Umbilical cord (tissue), 2 donors: ENCODE measurements at places on chromosomes 4 and X.

GRCh38 chrX:49988143-49988542, 65.7 kb downstream of the CLCN5 start:
- DNase-seq: peak; percentile 26

- DNase-seq: no peak
Measured at GRCh38 chr4:150501009-150501727, 80.8 kb upstream of the MAB21L2 start.

GRCh38 chrX:116417214-116417613, 19.2 kb upstream of the SLC6A14 start:
- DNase-seq: peak; percentile 1

DNA sequence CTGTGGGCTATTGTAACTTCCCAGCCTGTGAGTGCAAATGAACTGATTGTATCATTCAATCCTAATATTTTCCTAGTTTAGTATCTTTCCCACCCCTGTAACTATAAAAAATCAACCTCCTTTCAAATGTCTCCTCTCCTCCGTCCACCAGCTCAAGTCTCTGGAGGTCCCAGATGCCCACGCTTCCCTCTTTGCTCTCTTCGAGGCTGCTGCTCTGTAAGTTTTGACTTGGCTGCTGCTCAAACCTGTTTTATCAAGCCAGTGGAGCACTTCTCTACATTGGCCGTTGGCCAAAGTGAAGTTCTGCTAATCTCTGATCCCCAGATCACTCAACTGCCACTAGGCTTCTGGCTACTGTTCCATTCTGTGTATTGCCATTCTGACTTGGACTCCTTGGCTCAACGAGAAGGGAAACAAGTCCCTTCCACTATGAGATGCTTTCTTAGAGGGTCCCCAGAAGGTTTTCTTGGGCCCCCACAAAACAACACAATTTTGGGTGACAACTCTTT, 60.7 kb upstream of the RAPGEF2 start:
- DNase-seq: peak; percentile 24

DNA sequence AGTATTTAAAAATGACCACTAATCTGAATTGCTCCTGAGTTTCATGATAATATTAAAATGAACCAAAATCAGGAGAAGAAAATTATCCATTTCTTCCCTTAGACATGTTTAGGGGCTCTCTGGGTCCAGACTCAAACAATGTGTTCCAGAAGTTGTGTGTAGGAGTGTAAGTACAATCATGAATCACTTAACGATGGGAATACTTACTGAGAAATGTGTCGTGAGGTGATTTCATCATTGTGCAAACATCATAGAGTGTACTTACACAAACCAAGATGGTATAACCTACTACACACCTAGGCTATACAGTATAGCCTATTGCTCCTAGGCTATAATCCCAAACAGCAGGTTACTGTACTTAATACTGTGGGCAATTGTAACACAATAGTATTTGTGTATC, 74.8 kb downstream of the STPG2 start:
- no peak for DNase-seq

DNA sequence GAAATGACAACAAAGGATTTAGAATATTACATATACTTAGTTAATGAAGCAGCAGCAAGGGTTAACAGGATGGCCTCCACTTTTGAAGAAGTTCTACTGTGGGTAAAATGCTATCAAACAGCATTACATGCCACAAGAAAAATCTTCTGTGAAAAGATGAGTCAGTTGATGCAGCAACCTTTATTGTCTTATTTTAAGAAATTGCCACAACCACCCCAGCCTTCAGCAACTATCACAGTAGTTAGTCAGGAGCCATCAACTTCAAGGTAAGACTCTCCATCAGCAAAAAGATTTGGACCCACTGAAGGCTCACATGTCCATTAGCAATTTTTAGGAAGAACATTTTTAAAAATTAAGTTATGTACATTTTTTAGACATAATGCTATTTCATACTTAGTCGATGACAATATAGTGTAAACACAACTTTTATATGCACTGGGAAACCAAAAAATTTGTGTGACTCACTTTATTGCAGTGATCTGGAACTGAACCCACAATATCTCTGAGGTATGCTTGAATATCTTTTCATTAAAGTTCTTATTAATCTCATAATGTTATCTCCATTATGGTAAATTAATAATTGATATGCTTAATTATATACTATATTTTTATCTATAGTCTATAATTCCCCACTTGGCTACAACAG, 81.2 kb downstream of the SPCS3 start:
- no peak for DNase-seq

DNA sequence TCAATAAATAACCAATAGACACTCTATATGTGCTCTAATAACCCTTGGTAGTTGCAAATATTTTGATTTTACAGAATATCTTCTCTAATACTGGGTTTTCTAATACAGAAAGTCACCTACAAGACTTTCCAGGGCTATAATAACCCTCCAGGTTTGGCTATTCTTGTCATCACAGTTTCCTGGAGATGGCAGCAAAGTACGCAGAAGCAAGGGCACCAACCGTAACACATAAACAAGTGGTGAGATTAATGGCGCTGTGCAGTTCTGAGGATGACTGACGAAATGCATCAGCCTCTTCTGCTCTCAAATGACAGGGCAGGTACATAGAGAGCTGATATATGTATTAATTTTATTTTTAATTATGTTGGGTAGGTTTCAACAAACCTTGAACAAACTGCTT, 122.4 kb downstream of the C4orf33 start:
- peak; percentile 54 for DNase-seq

DNA sequence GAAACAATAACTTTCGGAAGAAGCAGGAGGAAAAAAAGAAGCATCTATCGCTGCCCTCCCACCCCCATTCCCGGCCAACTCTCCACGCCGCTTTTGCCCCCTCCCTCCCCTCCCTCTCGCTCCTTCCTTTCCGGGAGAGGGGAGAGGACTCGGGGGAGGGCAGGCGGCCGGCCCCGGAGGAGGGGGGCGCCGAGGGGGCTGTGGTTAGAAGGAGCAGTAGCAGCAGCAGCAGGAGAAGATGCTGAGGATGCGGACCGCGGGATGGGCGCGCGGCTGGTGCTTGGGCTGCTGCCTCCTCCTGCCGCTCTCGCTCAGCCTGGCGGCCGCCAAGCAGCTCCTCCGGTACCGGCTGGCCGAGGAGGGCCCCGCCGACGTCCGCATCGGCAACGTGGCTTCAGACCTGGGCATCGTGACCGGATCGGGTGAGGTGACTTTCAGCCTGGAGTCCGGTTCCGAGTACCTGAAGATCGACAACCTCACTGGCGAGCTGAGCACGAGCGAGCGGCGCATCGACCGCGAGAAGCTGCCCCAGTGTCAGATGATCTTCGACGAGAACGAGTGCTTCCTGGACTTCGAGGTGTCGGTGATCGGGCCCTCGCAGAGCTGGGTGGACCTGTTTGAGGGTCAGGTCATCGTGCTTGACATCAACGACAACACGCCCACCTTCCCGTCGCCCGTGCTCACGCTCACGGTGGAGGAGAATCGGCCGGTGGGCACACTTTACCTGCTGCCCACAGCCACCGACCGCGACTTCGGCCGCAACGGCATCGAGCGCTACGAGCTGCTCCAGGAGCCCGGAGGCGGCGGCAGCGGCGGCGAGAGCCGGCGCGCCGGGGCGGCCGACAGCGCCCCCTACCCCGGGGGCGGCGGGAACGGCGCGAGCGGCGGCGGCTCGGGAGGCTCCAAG, 1.3 kb downstream of the PCDH7 start:
- peak; percentile 47 for DNase-seq

DNA sequence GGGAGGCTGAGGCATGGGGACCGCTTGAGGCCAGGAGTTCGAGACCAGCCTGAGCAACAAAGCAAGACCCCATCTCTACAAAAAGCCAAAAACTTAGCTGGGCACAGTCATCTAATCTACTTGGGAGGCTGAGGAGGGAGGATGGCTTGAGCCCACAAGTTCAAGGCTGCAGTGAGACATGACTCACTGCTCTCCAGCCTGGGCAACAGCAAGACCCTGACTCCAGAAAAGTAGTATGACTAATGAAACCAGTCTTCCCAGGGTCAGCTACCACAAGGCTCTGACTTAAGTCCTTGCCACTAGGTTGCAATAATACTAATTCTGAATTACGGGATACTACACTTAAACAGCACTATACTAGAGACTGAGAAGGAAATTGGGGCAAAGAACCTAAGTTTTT, 33.1 kb downstream of the ERVMER34-1 start:
- DNase-seq: no peak

DNA sequence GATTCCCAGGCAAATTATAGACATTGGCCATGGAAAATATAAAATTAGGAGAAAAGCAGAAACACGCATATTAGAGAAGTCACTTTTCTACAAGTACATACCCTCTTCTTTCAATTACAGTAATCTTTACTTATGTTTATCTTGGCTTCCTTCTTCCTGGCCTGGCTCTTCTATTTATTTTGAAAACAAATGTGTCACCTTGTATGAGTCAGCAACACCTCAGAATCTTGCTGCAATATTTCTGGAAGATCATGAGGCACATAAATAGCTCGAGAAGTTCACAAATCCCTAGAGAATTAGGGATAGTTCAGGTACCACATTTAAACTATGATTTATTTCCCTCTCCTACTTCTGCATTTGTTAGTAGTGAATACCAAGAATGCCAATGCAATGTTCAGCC, 124.6 kb downstream of the ANOS1 start:
- DNase-seq: no peak
